ENCODE measurements at places on chromosomes 11 and 22.

DNA sequence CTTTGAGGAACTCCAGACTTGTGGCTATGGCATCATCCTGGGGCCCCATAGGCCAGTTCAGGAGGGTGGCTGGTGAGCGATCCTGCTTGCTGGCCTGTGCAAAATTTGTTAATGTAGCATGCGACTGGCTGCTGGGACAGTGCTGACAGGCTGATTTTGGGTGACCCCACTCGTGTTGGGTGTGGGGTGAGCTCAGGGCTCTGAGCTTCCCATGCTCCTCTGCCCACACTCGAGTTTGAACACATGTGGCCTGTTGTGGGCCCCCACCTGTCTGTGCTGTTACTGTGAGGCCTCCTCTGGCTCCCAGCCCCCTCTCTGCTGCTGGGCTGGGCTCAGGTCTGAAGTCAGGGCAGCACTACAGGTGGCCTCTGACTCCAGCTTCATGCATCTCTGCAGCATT is 64.4 kb upstream of the MYEOV start:
- DNase-seq: no peak

DNA sequence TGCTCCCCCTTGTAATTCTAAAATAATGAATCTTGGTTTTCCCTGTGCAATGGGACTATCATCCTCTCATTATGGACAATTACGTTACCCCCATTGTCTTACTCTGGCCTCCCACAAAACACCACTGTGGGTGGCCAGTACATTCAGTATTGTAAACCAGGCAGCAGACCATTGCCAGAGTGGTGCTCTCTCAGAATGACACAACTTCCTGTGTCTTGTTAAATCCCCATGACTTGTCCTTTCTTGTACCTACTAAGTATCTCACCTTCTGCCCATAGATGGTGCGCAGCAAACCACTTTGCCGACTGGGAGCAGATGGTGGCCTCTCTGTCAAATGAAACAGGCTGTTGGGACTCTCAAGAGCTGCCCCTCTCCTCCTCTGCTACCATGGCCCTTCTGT is 287.1 kb upstream of the RAG2 start:
- DNase-seq: no peak

GRCh38 chr11:128053981-128054931 is 533.1 kb downstream of the ETS1 start:
- DNase-seq: peak; percentile 28

DNA sequence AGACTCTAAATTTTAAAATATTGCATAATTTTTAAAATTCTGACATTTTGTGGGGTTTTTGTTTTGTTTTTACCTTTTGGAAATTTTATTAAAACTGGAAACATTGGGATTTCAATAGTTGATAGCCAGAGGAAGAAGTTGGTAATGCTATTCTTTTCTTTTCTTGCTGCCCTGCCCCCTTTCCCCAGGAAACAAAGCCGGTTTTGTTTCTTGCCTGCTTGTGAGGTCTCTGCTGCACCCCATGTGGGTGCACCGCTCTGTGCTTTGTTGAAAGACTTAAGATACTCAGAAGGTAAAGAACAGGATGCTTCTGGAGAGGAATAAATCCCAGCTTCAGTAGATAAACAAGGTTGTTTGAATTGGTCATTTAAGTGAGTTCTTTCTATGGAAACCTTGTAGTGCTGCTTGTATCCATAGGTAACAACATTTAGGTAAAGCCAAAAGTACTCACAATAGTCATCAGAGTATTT is 87.5 kb downstream of the YAP1 start:
- DNase-seq: no peak

- no peak for DNase-seq
Observed at GRCh38 chr22:49638001-49638400, 189.7 kb downstream of the BRD1 start.

DNA sequence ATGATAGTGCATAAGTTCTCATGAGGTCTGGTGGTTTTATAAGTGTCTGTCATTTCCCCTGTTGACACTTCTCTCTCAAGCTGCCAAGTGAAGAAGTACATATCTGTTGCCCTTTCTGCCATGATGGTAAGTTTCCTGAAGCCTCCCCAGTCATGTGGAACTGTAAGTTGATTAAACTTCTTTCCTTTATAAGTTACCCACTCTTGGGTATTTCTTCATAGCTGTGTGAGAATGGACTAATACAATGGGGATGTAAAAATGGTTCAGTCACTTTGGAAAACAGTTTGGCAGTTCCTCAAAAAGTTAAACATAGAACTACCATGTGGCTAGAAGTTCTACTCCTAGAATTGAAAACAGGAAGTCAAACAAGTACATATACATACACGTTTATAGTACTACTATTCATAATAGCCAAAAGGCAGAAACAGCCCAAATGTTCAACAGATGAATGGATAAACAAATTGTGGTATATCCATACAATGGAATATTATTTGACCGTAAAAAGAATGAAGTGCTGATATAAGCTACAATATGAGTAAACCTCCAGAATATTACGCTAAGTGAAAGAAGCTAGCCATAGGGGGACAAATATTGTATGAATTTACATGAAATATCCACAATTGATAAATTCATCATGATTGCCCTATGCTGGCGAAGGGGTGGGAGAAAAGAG is 16.0 kb upstream of the DKK3 start:
- DNase-seq: no peak

DNA sequence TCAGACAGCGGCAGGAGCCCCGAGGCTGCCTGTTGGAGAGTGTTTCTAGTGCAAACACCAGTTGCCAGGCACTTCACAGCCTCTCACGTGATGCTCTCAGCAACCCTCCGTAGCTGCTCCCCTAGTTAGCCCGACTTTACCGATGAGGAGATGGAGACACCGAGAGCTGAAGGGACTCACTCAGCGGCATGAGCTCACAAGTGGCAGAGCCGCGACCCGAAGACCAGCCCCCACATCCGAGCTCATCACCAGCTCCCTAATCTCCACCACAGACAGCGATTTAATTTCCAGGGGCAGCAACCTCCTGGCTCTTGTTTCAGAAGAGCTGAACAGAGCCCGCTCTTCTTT is 28.7 kb upstream of the RTL6 start:
- no peak for DNase-seq

DNA sequence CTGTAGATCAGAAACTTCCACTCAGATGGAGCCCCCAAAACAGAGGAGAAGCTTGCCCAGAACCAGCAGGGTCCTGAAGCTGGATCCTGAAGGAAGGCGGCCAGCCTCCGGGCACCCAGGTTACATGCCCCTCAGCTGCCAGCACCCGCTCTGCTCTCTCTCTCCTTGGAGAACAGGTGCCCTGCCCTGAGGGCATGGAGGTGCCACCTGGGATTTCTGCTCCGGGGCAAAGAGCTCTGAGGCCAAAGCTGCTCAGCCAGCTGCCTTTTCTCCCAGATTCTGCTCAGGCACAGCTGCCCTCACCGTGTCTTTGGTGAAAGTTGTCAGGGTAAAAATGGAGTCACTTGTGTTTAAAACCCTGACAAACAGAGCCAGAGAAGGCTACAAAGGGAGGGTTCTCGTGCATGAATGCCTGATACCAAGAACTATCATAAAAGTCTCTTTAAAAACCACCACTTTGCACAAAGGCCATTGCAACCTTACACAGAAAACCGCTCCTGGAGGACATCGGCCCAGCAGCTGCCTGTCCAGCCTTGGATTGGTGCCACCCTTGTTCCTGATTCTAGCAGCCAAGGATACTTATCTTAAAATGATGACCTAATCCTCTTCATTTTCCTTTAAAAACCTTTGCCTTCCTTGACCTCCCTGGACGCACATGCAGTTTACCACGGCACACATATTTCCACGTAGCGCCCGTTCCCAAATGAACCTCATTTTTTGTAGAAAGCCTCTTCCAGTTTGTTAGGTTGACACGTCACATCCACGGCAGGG is 140.0 kb downstream of the CACNA1I start:
- no peak for DNase-seq

DNA sequence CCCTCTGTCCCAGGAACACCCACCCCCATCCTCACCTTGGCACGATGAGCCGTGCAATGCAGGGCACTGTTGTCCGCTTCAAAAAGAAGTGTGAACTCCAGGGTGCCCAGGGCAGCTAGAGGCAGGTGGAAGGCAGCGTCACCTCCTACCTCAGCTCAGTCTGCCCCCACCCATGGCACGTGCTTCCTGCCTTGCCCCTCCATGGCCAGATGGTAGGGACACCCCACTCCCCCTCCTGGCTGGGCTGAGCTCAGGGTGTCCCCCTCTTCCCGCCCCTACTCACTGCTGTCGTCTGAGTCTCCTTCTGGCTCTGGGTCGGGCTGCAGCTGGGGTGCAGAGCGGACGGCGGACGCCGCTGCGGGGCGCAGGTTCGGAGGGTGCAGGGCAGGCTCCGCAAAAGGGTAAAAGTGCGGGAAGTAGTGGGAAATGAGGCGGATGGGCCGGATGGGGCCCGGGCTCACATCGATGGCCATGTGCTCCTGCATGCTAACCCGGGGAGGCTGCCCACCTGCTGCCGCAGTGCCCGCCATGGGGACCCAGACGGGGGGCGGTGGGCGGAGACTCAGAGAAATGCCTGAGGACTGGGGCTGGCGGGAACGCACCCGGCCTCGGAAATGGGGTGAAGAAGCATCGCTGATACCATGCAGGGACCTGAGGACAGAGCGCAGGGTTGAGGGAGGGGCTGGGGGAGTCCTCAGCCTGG is 9.1 kb downstream of the NDUFV1 start:
- DNase-seq: no peak

DNA sequence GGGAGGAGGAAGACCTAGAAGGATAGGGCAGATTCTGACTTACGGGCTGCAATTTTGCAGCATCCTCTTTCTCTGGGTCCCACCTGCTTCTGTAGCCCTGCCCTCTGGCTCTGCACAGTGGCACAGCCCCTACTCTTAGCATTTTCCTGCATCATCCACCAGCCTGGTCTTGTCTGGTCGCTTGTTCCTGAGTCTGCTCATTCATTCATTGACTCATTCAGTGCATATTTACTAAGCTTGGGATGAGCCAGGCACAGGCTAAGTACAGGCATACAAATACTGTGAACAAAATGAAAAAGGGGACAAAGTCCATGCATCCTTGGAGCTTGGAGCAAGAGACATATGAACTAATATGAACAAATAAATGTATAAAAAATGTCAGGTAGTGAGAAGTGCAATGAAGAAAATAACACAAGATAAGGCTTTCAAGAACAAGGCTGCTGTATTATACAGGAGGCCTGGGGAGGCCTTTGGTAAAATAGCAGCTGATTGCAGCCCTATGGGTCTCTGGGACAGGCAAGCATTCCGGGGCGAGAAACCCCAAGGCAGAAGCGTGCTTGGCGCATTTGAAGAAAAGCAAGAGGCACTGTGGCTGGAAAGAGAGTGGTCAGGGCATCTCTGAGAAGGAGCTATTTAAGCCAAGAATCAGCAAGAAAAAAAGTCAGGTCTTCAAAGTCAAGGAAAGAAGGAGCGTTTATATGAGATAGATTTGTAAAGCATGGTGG is 108.0 kb upstream of the ALX4 start:
- no peak for DNase-seq

- DNase-seq: peak; percentile 90
Observed at GRCh38 chr22:20298803-20299745, 20.8 kb downstream of the DGCR6L start.
